Effector memory CD4-positive, alpha-beta T cell (primary cell): ENCODE measurements at places on chromosomes 1 and 21.

DNA sequence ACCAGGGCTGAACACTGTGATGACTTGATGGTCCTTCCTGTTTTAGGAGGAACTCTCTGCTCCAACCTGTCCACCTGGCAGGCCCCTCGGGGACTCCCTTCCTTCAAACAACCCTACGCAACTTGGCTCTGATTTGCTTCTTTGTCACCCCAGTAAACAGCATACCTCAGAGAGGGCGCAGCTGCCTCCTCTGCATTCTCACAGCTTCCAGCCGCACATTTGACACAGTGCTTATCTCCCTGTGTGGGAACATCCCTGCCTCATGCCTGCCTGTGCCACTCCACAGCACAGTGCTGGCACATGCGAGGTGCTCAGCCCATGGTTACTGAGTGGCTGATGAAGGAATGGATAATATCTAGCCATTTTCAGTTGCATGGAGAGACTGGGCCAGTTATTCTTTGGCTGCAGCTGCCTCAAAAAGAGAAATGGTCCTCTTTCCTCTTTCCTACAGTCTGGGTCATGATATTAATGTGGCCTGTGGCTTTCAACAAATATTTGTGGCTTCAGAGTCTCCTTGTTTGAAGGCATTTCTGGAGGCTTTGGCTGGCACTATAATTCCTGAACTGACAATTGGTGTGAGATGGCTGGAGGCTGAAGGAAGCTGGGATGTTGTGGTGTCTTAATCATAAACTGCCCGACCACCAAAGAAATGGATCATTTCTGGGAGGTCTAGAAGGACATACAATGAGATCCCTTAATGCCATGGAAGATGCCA lies 77.9 kb downstream of the TENT5C start:
- H3K27ac ChIP-seq: no peak overlapping the region
- DNase-seq: no peak
- no peaks in the 10 kb centered on the region for H3K4me1 ChIP-seq
- no peak overlapping the region for H3K4me3 ChIP-seq
- no peaks in the 10 kb centered on the region for H3K36me3 ChIP-seq

- peaks cover 9% of the 10 kb centered on the region for H3K4me1 ChIP-seq
- H3K27ac ChIP-seq: no peak overlapping the region
Observed at GRCh38 chr1:162822391-162823200, 32.1 kb downstream of the HSD17B7 start.

DNA sequence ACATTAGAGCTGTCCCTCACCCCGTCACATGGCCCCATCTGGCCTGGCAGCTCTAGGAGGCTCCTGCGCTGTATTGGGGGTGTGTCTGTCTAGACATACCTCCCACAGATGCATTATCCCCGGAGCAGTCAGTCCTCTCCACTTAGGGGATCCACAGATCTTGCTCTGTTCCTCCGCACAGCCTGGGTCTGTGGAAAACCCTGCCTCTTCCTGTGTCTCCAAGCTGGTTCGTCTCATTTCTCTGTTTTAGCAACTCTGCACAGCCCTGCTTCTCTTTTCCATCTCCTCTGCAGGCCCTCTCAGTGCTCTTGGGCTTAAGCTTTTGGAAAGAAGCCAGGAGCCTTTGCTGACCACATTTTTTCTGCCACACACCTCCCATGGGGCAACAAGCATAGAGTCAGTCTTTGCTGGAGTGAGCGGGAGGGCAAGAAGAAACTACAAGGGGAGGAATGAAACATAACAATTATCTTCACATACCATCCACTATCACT lies 241.5 kb downstream of the FOXD2 start:
- H3K4me3 ChIP-seq: no peak overlapping the region
- no peak overlapping the region for H3K27ac ChIP-seq
- H3K27me3 ChIP-seq: no peaks in the 10 kb centered on the region
- no peak for DNase-seq
- no peaks in the 10 kb centered on the region for H3K4me1 ChIP-seq

DNA sequence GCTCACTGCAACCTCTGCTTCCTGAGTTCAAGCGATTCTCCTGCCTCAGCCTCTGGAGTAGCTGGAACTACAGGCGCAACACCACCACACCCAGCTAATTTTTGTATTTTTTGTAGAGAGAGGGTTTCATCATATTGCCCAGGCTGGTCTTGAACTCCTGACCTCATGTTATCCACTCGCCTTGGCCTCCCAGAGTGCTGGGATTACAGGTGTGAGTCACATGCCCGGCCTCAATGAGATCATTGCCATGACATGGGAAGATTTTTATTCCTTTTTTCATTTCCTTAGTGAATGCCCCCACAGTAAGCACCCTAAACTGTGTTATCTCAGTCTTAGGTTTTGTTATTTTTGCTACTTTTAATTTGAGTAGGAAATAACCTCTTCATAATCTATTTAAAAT lies 977.9 kb downstream of the BRINP3 start:
- no peaks in the 10 kb centered on the region for H3K36me3 ChIP-seq
- DNase-seq: no peak
- H3K27me3 ChIP-seq: no peaks in the 10 kb centered on the region

GRCh38 chr1:49166031-49166430 lies 389.3 kb upstream of the BEND5 start:
- no peak for DNase-seq
- no peaks in the 10 kb centered on the region for H3K36me3 ChIP-seq
- H3K27me3 ChIP-seq: no peaks in the 10 kb centered on the region
- no peaks in the 10 kb centered on the region for H3K4me1 ChIP-seq
- no peak overlapping the region for H3K27ac ChIP-seq
- H3K4me3 ChIP-seq: no peak overlapping the region

- H3K27ac ChIP-seq: no peak overlapping the region
- no peak for DNase-seq
- H3K4me3 ChIP-seq: no peak overlapping the region
- H3K36me3 ChIP-seq: no peaks in the 10 kb centered on the region
- H3K27me3 ChIP-seq: no peaks in the 10 kb centered on the region
Observed at GRCh38 chr1:232932486-232933425, 17.7 kb upstream of the NTPCR start.

DNA sequence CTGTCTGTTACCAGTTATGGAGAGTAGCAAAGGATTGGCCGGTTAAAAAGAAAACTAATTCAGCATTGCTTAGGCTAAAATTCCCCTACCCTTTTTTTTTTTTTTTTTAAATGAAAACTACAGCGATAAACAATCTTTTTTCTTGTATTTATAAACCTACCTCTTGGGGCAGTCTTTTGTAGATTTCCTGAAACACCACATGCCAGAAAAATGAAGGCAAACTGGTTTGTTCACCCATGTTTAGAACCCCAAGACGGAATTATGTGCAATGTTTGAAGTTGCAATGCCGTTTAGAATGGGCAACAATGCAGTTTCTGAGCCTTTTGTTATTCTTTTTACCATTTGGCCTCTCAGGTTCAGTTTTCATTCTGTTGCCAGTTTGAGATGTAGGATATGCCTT lies 59.1 kb downstream of the PRDM2 start:
- H3K27me3 ChIP-seq: no peaks in the 10 kb centered on the region
- no peaks in the 10 kb centered on the region for H3K36me3 ChIP-seq
- H3K4me3 ChIP-seq: no peak overlapping the region
- no peak for DNase-seq

GRCh38 chr1:67582625-67583461 lies 102.2 kb upstream of the GADD45A start:
- H3K36me3 ChIP-seq: no peaks in the 10 kb centered on the region
- no peak overlapping the region for H3K27ac ChIP-seq
- DNase-seq: no peak
- H3K27me3 ChIP-seq: no peaks in the 10 kb centered on the region

DNA sequence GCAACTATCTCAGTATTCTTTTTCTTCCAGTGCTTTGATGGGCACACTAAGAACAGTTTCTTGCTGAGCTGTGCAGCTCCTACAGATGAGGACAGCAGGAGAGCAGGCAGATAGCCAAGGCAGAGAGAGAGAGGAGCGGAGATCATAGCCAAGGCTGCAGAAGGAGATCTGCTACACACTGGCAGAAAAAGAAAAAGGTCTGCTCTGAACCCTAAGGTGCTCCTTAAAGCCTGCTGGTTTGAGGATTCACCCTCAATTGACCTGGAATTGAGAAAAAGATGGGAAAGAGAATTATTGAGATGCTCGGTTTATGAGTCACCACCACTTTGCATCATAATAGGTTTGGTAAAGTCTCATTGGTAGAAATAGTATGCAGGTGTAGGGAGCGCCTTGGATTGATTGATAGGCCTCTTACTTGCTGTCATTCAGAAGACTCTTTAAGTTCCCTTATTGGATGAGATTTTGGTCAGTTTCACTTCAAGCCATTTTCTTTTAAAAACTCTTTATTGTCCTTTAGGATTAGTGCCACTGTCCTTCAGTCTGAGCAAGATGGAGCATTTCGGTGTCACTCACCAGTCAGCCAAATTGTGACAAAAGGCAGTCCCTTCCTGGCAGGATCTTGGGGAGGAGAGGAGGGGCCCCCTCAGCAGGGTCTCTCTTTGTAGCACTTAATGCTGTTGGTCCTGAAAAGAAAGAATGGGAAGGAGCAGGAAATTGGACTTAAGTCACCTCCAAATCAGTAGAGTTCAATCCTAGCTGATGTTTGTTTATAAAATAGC lies 685.0 kb downstream of the ADGRL2 start:
- no peak overlapping the region for H3K4me3 ChIP-seq
- no peaks in the 10 kb centered on the region for H3K27me3 ChIP-seq
- no peak for DNase-seq
- H3K36me3 ChIP-seq: no peaks in the 10 kb centered on the region
- H3K27ac ChIP-seq: no peak overlapping the region
- H3K4me1 ChIP-seq: no peaks in the 10 kb centered on the region

DNA sequence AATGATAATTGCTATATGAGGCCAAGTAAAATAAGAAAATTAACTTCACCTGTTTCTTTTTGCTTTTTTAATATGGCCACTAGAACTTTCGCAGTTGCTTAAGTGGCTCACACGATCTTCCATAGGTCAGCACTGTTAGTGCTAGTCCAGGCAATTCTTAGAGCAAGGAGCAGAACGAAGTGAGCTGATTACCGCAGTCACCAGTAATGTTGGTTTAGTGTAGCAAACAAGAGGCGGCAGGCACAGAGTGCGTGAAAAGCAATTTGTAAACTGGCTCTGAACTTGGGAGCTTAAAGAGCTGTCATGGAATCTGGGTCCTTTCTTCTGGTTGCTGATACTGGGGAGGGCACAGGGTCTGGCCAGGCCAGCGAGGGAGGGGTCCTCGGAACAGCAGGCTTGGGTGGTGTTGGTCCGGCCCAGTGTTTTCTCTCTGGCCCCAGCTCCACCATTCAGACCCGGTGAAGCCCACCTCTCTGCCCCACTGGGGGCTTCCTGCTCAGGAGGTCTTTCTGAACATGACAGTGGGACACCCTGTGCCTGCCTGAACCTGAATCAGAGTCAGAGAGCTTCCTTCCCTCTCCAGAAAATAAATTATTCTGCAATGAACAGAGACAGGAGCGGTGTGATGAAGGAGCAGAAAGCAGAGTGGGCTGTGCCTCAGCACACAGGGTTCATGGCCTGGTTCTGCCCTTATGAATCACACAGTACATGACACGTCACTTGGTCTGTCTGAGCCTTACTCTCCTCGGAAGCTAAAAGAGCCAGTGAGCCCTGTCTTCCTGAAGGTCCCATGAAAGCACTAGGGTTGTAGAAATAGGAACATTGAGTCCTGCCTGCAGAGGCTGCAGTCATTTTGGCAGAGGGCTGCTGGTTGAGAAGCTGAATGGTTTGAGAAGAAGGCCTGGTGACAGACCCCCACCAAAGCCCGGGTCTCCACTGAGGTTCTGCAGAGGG lies 11.9 kb downstream of the ETS2 start:
- H3K36me3 ChIP-seq: peaks cover 88% of the 10 kb centered on the region
- H3K4me1 ChIP-seq: no peaks in the 10 kb centered on the region
- H3K4me3 ChIP-seq: no peak overlapping the region
- no peak for DNase-seq
- no peaks in the 10 kb centered on the region for H3K27me3 ChIP-seq
- no peak overlapping the region for H3K27ac ChIP-seq

- DNase-seq: no peak
- no peak overlapping the region for H3K27ac ChIP-seq
- H3K27me3 ChIP-seq: no peaks in the 10 kb centered on the region
- H3K4me1 ChIP-seq: no peaks in the 10 kb centered on the region
- H3K4me3 ChIP-seq: no peak overlapping the region
Observed at GRCh38 chr21:17436626-17437111, 76.2 kb upstream of the CXADR start.

DNA sequence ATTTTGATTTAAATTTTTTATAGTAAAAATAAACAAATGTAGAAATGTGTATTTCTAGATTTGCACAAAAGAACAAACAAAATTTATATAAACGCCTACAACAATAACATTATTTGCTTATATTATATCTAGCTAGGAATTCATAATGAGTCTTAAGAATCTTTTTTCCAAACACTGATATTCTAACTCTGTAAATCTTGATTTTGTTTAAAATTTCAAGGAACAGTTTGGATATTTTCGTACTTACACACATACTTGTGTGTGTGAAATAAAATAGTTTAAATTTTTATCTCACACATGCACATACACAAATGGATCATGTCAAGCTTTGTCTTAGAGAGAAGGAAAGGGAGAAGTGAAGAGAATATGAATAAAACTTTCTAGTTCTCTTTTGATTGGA lies 868.1 kb downstream of the LTN1 start:
- no peaks in the 10 kb centered on the region for H3K4me1 ChIP-seq
- H3K27ac ChIP-seq: no peak overlapping the region
- H3K4me3 ChIP-seq: no peak overlapping the region
- DNase-seq: no peak
- no peaks in the 10 kb centered on the region for H3K27me3 ChIP-seq

- no peaks in the 10 kb centered on the region for H3K27me3 ChIP-seq
- no peak for DNase-seq
- H3K36me3 ChIP-seq: no peaks in the 10 kb centered on the region
Observed at GRCh38 chr1:172951730-172952365, 98.9 kb downstream of the TNFSF18 start.

DNA sequence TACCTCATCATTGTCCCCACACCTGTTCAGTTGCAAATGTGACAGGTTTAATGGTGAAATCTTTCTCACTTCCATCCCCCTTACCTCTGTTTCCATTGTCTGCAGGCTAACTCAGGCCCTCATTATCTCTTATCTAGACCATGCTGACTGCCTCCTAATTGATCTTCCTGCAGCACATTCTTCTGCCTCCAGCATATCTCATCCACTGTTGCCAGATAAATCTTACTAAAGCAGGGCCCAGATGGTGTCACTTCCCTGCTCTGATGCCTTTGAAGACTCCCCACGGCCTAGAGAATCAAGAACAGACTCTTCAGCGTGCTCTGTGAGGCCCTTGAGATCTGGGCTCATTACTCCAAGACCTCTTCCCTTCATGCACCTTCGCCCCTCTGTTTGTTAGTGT lies 230.1 kb downstream of the DUSP10 start:
- no peaks in the 10 kb centered on the region for H3K27me3 ChIP-seq
- DNase-seq: no peak
- H3K27ac ChIP-seq: no peak overlapping the region

DNA sequence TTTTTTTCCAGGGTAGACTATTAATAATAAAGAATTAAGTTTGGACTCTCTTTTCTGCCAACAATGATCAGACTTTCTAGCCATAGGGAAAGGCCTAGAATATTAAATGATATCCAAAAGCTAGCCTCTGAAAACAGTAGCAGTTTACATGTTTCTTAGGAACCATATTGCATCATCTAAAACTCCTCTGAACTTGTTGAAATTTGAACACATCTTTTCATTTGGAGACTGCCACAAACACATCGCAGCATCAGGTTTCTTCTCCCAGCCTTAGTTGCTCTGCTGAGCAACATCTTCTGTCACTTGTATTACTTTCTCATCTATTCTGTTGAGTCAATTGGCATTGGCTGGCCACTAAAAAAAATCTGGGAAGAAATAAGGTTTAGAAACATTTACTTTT lies 63.2 kb upstream of the GNG4 start:
- H3K4me1 ChIP-seq: no peaks in the 10 kb centered on the region
- no peaks in the 10 kb centered on the region for H3K27me3 ChIP-seq
- DNase-seq: no peak
- H3K4me3 ChIP-seq: no peak overlapping the region
- H3K36me3 ChIP-seq: no peaks in the 10 kb centered on the region
